ENCODE measurements at places on chromosomes 2 and 18.
A peak's percentile ranks its signal among the peaks of the same experiment; 100 is the strongest.

- DNase-seq: peak; percentile 84
Measured at GRCh38 chr2:67256892-67257291, 140.2 kb upstream of the ETAA1 start.

DNA sequence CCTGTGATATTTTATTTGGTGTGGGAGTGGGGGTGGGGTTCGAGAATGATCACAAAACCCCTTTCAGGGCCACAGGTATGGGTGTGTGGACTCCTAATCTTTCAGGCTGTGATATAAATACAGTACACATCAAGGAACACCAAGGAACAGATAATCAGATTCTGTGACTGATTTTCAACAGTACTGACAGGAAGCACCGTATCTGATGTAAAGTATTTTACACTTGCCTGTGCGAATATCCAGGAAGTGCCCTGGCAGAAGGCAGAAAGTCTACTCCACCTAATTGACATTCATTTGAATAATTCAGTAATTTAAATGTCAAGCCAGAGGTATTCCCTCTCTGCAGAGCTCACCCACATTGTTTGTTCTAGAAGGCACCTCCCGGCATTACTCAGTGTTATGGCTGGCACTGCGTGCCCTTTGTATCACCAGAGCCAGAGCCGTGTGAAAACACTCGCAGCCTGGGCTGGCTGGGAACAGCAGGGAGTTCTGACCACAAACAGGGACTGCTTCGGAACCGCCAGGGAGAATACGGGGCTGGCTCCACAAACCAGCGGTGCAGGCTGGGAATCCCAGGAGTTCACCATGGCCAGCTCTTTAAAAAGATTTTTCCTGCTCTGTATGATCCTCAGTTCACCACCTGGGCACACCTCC, 91.8 kb downstream of the ACVR1 start:
- DNase-seq: peak; percentile 39

DNA sequence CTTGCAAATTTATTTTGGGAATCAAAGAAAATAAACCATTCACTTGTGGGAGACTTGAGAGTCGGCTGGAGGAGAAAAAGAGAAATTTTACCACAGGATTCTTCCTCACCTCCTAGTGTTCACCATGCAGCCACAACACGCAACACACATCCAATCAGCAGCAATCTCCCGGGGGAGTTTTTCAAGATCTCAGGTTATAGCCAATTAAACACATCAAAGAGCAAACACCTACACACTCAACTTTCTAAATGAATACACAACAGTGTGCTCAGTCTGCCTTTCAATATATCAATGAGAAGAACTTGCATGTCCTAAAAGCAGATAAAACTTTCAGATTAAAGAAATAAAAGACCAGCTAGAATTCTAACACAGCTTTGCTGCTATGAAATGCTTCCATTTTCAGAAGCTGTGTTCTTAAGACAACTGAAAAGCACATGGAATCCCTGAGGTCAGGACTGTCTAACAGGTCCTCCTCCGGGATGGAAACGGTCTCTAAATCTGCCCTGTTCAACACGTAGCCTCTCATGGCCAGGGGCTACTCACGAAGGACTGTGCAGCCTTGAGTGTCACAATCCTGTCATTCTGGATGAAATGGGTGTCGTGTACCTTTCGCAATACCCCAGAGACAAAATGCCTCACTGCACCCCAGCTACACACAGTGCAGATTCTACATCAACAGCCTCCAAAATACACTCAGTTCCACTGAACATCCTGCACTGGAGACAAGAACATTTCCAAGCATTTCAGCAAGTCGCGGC, 84.2 kb downstream of the ZNF516 start:
- DNase-seq: no peak

GRCh38 chr2:55371376-55371775, 48.3 kb downstream of the CCDC88A start:
- DNase-seq: peak; percentile 17

DNA sequence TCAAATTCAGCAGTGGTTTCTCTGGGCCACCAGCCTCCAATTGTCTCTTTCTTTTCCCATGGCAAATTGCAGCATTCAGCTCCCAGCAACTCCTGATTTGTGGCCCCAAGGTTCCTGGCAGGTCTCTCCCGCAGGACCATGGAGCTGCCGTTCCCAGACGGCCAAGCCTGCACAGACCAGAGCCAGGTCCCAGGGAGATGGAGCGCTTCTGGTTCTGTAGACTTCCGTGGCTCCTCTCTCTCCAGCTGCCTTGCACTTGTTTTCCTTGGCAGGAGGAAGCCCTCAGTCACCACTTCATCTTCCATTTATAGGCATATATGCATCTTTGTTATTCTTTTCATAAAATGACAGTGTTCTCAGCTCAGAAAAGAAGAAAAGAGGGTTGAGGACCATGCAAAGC, 21.7 kb downstream of the TNP1 start:
- DNase-seq: peak; percentile 34

DNA sequence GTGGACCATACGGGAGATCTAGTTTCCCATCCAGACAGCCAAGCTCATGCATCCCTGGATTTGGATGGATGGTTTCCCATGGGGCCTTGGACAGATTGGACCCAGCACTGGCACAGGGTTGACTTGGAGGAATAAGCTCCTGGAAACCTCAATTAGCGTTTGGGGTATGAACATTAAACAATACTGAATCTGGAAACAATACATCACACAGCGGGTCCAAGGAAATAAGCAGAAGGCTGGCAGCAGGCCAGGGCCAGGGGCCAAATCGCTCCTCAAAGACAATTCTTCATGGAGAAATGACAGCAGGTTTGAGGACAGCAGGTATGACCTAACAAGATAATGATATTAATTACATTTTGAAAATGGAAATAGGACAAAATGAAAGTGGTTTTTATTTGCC, 540.6 kb downstream of the RIT2 start:
- DNase-seq: no peak

- DNase-seq: no peak
Measured at GRCh38 chr2:207819839-207820784, 50.4 kb upstream of the FZD5 start.

DNA sequence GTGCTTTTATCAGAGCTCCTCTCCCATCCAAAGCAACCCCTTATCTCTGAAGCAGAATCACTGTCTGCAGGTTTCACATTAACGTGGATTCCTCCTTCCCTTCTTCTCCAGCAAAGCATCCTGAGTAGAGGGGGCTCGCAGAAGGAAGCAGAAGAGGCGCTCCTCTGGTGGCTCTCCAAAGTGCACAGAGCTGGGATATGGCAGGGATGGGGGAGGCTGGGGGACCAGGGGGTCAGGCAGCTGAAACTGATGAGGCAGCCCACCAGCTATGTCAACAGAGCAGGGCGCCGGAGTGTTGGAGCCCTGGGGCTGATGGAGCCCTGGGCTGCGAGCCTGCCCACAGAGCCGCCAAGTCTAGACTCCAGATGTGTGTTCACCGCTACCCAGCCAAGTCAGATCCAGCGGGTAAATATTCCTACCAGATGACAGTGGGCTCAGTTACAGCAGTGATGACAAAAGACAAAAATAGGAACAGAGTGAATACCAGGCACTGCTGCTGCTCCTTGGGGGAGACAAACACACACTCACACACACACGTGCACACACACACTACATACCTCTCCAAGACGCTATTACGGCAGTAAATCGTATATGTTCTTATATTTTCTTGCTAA, 678.3 kb upstream of the ID2 start:
- no peak for DNase-seq

DNA sequence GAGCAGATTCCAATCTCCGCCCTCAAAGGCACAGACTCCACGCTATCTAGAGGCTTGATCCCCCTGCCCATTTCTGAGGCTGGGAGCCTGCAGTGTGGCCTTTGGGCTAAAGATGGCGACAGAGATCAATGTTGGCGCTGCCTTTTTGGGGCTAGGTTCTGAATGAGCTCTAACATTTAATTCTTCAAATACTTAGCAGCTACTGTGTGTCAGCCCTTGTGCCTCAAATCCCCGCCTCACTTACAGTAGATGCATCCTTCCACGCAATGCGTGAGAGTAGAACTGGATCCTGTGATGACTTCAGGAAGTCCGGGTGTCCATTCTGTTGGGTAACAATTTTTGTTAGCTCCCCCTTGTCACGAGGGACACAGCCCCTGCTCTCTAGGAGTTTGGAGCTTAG, 12.4 kb downstream of the IL1F10 start:
- peak; percentile 10 for DNase-seq

- no peak for DNase-seq
Measured at GRCh38 chr18:73945130-73945792, 202.4 kb downstream of the FBXO15 start.

DNA sequence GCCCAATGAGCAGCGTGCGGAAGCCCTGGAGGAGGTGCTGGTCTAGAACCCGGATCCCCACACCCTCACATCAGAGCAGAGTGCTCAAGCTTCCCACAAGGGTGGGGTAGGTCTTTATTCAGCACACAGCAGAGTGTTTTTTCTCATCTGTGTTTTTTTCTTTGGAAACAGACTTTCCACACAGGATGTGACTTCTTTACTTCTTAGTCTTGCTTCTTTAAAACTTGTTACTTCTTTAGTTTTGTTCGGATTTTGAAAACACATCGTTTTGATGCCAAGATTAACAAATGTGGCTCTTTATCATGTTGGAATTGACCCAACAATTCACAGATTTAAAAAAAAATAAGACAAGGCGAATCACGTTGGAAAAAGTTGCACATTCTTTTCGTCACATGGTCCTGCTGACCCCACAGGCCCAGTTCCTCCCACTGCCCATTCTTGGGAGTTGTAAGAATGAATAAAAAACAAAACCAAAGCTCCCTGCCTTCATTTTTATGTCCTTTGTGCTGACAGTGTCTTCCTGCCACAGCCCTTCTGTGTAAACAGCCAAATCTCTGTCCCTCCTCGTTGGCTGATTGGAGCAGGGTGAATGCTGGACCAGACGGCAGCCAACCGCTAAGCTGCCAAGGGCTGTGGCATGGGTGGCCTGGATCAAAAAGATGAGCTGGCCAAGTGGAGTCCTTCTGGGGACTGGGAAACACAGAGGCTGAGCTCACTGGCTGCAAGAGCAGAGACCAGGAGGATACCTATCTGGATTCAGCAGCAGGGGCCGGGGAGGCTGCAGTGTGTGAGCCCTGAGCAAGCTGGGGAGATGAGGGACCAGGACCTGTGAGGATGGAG, 81.6 kb downstream of the TWIST2 start:
- DNase-seq: peak; percentile 51

- DNase-seq: peak; percentile 53
Measured at GRCh38 chr2:113219889-113220641, 46.3 kb downstream of the PSD4 start.

DNA sequence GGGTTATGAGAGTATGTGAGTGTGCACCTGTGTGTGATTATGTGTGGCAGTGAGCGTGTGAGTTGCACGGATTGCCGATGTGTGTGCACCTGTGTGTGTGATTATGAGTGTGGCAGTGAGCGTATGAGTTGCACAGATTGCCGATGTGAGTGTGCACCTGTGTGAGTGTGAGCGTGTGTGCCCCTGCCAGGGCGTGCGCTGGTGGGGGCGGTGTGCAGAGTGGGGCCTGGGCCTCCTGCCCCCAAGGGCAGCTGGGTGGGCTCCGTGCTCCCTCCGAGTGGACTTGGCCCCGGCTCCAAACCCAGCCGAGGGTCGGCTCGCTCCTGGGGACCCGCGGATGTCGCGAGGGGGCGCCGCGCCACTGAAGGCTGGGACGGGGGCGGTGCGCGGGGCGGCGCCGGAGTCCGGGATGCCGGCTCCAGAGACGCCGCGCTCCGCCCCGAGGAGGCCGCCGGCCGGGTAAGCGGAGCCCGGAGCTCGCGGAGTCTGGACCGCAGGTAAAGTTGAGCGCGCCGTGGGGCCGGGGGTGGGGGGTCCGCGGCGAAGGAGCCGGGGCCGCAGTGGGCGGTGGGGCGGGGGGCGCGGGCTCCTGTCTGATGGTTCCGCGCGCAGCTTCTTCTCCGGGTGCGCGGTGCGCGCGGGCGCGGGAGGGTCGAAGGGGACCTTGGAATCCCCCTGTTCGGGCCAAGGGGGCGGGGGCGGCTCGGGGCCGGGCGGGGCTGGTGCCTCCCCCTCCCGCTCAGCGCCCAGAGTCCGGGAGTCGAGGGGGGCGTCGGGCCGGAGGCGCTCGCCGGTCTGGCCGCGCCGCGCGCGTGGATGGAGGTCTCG, at the start of gene KCNG2:
Gene KCNG2, plus strand, starts transcription at position 421 of the 828 bp plus-strand sequence. CDS start 65,730 bp downstream, outside the sequence.
- DNase-seq: peak; percentile 53

DNA sequence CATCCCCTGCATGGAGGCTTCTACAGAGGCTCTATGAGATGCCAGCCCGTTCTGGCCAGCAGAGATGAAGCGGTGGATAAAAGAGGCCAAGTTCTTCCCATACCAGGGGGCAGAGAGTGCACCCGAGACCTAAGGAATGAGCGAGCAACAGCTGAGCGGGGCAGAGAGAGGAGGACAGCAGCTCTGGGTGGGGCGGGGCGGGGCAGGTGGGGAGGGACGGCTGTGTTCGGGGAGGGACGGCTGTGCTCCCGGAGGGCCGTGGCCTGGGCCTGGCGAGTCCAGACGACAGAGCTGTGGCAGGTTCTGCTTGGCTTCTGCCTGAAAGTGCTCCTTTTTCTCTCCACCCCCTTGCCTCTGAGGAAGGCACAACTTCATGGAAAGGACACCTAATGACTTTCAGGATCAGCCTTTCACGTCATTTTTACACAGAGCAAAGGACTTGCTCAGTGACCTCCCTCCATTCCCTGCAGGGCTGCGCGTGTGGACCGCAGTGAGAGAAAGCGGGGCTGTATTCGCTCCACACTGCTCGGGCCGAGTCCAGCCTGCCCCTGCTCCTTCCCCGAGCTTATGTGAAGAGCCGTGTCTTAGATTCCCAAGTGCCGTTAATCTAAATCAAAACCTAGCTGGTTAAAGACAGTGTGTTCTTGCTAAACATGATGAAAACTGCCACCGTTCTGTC, 232.9 kb downstream of the HDAC4 start:
- DNase-seq: no peak

- no peak for DNase-seq
Measured at GRCh38 chr2:227097495-227098161, 66.4 kb downstream of the COL4A4 start.

- DNase-seq: peak; percentile 40
Measured at GRCh38 chr2:201093573-201093972, 21.8 kb downstream of the NDUFB3 start.
